ENCODE measurements at places on chromosomes 3 and 15.

GRCh38 chr3:25663347-25663868 is 1.3 kb downstream of the TOP2B start:
- DNase-seq = no peak

DNA sequence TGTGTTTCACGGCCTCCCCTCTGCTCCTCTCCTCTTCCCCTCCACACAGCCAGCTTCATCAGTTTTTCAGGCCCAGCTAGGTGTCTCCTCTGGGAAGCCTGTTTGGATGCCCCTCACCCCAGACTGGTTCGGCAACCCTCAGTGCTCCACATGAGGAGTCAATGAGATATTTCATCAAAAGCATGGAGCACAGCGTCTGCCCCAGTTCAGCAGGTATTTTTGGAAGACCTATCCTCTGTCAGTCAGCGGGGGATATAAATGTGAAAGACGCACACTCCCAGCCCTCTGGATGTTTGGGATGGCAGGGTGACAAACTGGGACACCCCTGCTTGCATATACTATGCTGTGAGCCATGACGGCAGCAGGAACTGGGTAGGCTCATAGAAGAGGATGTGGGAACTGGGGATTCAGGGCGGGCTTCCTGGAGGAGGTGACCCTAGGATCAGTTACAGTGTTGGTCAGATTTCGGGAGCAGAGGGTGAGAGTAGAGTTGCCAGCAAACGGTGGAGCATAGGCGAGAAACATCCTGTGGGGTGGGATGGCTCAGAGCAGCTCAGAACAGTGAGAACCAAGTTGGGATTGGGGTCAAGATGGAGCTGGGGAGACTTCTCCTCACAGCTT is 42.9 kb downstream of the PXYLP1 start:
- no peak for DNase-seq

GRCh38 chr3:126348308-126348920 is 8.8 kb downstream of the KLF15 start:
- no peak for DNase-seq

DNA sequence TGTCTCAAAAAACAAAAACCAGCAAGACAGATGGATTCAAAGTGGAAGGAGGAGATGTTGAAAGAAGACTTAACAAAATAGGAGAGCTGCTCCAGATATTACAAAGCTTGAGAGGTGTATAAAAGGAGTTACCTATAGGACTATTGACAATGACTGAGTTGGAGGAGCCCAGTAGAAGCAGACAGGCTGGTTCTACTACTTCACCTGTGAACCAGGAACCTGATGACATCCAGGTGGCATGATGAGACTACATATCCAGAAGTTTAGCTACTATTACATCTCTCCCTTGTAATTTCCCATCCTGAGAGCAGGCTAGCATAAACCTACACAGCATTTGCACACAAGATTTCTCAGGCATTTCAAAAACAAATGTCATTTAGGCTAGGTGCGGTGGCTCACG is 49.3 kb downstream of the CPEB1 start:
- no peak for DNase-seq

DNA sequence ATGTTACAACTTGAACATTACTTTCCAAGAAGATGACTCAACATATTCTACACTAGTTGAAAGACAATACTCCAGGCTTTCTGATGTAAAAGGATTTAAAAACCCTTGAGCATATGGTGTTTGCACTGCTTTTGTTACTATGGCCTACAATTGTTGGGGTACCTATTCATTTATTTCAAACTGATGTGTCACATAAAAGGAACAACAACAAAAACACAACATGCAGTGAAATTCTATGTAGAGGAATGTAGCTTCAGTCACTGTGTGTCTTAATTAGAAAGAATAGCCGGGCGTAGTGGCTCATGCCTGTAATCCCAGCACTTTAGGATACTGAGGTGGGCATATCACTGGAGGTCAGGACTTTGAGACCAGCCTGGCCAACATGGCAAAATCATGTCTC is 1.6 kb downstream of the SPATA16 start:
- no peak for DNase-seq

DNA sequence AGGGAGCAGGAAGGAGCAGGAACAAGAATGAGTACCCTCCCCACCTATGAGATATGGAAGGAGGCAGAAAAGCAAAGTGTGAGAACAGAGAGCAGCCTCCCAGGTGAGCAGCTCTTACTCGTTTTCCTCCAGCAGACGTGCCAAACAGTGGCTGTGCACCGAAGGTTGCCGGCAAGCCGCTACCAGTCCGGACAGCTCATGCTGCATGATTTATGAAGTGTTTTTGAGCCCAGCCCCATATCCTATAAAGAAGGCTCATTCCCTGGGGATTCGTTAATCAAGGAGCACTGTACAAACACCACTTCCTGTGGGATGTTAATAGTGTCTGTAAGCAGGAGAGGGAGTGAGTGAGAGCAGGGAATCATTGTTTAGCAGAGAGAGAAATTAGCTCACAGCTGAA is 118.3 kb upstream of the FOXB1 start:
- DNase-seq = no peak

GRCh38 chr3:40324621-40325020 is 15.1 kb downstream of the EIF1B start:
- DNase-seq = no peak

DNA sequence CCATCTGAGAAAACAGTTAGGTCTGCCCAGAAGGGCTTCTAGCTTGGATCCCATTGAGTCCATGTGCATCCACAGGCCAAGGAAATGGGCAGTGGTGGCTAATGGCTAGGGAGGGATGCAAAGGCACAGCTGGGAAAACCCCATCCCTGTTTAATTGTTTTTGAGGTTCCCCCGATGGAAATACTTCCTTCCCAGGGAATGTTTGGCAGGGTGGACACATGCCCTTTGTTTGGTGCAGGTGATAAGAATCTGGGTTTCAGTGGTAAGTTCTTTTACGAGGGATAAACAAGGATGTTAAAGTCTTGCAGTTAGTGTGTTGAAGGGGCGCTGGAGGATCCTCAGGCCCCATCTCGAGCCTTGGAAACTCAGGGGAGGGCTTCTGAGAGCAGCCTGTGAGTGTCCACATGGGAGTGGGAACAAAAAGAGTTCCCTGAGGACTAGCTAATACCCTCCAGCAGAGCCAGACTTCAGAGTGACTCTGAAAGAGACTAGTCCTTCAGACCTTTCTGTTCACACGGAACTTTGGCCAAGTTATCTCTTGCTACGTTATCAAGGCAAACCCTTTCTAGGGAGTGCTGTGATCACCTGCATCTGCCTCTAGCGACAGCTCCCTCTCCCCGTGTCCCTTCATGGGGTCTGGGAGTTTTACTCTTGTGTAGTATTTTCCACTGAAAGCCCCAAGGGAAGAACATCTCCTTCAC is 17.4 kb downstream of the PTPRG start:
- DNase-seq = no peak

GRCh38 chr3:5013021-5013906 is 34.0 kb downstream of the BHLHE40 start:
- no peak for DNase-seq

GRCh38 chr3:169285057-169286033 is 378.2 kb downstream of the MECOM start:
- DNase-seq = no peak

DNA sequence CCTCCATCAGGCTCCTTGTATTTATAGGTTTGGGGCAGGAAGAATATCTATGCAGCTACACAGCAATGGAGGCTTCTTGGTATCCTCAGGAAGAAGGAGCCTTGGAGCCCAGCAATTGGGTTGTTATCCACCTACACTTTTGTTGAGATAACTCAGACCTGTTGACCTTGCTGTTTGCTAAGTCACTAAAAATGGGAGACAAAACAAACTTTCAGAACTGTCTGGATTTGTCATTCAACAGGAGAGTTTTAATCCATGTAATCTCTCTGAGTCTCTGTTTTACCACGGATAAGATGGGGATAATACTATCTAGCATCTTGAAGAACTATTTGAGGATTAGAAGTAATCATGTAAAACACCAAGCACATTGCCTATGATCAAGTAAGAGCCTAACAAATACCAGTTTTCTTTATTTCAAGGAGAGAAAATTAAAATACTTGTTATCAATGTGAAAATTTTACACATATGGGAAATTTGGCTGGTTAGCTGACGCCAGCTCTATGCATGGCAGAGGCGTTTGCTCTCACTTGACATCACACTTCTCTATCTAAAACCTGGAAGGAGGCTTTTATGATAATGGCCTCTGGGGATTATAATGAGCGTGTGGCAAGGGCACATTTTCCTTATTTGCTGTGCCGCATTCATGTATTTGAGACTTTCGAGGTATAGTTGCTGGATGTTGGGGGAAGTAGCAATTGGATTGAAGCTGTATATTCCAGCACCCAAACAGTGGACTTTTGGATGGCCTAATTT is 215.6 kb downstream of the PDCD6IP start:
- DNase-seq = no peak

DNA sequence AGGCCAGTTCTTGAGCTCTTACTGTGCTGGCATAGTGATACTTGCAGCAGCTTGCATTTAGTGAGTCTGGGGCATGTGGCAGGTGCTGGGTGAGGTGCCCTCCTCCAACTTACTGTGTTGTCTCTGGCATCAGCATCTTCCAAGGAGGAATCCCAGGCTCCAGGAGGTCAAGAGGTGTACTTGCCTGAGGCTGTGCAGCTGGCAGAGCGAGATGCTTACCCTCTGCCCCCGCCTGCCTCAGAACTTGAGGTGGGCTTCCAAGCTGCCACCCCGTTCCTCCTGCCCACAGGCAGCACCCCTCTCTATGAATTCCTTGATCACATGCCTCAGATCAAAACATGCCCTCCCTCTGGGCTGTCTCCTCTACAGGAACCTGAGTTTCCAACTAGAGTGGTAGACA is 86.0 kb downstream of the EEFSEC start:
- DNase-seq = no peak

DNA sequence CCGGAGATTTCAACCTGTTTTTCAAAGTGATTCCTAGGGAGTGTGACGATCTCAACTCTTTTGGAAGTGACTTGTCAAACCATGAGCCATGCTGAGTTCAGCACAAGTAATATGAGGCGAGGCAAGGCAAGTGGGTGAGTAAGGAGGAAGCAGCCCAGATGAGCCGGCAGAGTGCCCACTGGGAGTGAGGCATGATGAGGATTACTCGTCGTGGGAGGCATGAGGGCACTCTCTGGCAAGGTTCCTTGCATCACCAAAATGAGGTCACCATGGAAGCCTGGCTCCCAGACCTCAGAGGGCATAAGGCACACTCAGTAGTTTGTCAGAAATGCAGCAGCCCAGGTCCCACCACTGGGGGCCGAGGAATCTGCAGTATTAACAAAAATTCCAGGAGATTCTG is 636.1 kb downstream of the MAGI1 start:
- DNase-seq = peak; percentile 34

GRCh38 chr15:58840048-58840447 is 68.9 kb downstream of the MINDY2 start:
- no peak for DNase-seq

All from occipital lobe (tissue), 3 donors.